ENCODE measurements at places on chromosomes 2 and 18.

DNA sequence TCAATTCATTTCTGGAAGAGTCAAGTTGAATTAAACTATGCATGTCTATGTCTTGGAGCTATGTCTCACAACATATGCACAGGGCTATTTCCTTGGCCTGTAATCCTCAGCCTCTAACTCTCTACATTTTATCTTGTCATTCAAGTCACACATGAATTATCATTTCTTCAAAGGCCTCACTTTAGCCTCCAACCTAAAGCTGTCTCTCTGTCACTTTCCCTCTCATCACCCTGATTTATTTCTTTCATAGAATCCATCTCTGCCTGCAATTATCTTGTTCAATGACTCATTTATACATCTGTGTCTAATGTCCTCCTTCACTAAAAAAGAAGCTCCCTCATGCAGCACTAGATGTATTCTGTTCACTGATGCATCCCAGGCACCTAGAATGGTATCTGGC, 614.2 kb upstream of the REG3G start:
- no peak for DNase-seq

- DNase-seq: no peak
These were observed 796.6 kb downstream of the ERBB4 start for GRCh38 chr2:211741966-211742365.

DNA sequence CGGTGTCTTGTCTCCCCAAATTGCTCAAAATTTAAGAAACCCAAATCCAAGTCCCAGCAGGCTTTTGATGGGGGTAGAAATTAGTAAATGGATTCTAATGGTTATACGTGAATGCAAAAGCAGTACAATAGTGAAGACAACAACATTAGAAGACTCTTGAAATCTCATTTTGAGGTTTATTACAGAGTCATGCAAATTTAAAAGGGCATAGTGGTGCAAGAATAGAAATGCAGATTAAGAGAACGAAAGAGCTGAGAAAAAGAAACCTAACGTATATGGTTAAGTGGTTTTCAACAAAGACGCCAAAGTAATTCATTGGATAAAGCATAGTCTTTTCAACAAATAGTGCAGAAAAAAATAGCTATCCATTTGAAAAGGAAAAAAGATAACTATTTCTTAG, 33.2 kb upstream of the CXXC1 start:
- no peak for DNase-seq

- DNase-seq: peak; percentile 25
These were observed 1.3 kb downstream of the EML6 start for GRCh38 chr2:54724560-54725342.

DNA sequence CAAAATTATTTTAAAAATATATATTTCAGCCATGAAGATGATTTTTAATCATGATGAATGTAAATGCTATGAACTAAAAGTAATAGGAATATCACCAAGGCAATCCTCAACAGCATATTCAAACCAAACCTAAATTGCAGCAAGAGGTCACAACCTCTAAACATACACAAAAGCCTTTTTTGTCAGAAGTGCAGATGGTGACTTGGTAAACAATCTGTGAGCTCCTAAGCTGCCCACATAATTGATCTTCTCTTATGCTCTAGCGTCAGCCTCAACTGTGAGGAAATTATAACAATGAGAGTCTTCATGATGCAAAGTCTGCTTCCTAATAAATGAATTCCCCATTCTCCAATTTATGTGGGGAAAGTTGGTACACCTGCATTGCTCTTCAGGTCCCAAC, 113.2 kb downstream of the TSN start:
- no peak for DNase-seq

- no peak for DNase-seq
These were observed 35.3 kb downstream of the CYP26B1 start for GRCh38 chr2:72112401-72112800.

- no peak for DNase-seq
These were observed 1098.0 kb upstream of the DDX18 start for GRCh38 chr2:116716444-116716843.

GRCh38 chr18:35776473-35776872, 194.9 kb downstream of the GALNT1 start:
- DNase-seq: no peak

GRCh38 chr2:134119117-134119712, 134.7 kb upstream of the MGAT5 start:
- no peak for DNase-seq

DNA sequence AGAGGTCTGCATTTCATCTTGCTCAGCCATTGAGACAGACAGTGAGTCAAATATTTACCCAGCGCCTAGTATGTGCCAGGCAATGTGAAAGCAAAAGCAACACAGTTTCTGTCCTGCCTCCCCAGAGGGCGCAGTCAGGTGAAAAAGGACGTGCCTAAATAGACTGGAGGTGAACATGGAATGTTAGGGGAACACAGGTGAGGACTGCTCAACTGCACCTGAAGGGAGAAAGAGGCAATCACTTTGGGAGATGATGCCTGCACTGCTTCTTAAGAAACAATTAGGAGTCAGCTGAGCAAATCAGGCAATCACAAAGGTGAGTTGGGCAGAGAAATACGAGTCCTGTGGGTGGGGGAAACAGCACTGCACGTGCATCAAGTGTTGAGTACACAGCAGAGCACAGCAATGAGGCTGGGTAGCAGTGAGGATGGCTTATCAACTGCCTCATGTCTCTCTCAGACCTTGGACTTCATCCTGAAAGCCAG, 218.3 kb upstream of the SMAD7 start:
- DNase-seq: no peak

DNA sequence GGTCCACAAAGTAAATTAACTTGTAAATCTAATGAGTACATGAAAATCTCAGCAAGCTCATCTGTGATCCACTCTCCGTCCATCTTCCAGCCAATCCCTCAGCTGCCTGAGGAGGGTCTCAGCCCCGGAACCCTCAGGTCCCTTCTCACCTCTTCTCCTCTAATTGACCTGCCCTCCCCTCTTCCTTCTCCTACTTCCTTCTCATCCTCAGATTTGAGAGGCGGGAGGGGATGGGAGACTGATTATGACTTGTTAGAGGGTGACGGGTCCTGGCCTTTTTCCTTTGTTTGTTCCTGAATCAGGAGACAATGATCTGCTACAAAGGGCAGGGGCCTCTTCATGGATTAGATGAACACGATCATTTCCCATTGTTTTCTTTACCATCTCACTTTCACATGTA, 80.1 kb downstream of the CYBRD1 start:
- DNase-seq: no peak

DNA sequence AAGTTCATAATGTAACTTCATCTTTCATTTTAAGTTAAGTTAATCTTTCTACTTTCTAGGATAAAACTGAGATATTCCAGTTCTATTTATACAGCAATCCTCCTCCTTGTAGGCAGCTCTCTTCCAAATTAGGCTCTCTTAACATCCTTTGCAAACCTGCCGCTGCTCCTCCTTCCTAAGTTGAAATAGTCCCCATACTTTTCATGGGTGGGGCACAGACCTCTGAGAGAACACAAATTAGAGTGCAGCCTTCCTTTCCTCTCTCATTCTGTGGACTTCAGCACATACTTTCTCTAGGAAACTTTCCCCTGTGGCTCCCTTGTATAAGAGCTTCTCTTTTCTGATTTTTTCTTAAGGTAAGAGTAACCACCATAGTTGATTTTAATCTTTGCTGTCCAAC, 28.3 kb downstream of the TWSG1 start:
- peak; percentile 56 for DNase-seq

DNA sequence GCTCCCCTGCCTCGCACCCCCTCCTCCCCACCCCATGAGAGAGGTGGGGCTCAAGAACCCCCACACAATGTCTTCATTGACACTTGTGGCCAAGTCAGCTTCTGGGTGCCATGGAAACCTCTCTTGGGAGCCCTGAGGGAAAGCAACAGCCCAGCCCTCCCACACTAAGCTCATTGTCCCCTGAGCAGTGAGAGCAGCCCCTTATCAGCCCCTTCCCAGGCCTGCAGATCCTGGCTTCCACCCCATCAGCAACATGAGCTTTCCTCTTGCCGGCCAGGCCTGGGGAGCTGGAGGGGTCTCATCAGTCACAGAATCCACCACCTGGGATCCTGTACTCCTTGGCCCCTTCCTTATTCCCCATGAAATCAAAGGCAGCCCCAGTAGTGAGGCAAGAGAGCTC, 107.8 kb upstream of the ST3GAL5 start:
- DNase-seq: no peak

GRCh38 chr2:154032220-154032619, 160.5 kb downstream of the GALNT13 start:
- no peak for DNase-seq

GRCh38 chr2:184532551-184532950, 65.8 kb upstream of the ZNF804A start:
- no peak for DNase-seq

GRCh38 chr2:127157651-127158485, 50.9 kb upstream of the BIN1 start:
- no peak for DNase-seq

- DNase-seq: no peak
These were observed 207.2 kb upstream of the SETBP1 start for GRCh38 chr18:44473394-44474066.

GRCh38 chr18:31645411-31645810, 39.0 kb downstream of the B4GALT6 start:
- no peak for DNase-seq

GRCh38 chr2:178530625-178531142, 50.4 kb downstream of the PLEKHA3 start:
- DNase-seq: no peak

DNA sequence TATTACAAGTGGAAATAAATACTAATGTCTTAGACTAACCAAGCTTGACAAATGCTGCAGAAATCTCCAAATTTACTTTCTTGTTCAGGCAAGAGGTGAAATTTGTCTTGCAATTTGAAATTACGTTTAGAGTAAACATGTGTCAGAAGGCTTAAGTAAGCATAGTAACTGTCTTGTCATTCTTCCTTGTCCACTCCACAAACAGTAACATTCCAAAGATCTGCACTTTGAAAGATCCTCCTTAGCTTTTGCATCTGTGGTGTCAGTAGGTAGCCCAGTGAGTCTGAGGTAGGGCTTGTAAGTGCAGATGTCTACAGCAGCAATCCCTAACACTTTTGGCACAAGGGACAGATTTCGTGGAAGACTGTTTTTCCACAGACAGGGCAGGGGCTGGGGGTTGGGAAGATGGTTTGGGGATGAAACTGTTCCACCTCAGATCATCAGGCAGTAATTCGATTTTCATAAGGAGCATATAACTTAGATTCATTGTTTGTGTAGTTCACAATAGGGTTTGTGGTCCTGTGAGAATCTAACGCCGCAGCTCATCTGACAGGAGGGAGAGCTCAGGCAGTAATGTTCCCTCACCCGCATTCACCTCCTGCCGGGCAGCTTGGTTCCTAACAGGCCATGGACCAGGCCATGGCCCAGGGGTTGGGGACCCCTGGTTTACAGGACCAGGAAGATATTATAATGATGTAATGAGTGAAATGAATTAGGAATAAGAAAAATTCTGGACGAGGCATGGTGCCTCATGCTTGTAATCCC, 18.6 kb downstream of the RASGRP3 start:
- no peak for DNase-seq

- DNase-seq: peak; percentile 80
These were observed 146.1 kb upstream of the DLX2 start for GRCh38 chr2:172248785-172249187.

DNA sequence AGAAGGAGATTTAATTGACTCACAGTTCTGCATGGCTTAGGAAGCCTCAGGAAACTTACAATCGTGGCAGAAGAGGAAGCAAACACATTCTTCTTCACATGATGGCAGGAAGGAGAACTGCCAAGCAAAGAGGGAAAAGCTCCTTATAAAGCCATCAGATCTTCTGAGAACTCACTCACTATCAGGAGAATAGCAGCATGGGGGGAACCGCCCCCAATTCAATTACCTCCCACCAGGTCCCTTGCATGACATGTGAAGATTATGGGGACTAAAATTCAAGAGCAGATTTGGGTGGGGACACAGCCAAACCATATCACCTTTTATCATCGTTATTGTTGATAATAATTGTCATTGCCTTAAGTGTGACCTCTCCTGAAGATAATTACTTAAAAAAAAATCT, 197.9 kb upstream of the SLC14A2 start:
- DNase-seq: no peak

DNA sequence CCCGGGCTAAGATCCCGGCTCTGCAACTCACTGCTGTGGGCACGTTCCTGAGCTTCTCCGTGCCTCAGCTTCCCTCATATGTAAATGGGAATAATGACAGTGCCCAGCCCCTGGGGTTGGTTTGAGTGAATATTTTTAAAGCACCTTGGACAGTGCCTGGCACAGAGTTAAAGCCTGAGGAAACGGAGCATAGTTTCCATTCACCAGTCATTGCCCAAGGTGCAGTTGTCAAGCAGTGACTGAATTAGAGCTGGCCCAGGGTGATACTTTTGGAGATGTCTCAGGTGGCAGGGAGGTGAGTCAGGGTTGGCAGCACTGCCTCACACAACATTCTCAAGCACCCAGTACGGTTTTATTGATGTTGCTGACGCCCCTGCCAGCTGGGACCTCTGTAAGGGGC, 12.2 kb downstream of the TMEM177 start:
- DNase-seq: no peak

GRCh38 chr18:80247393-80247841, at the start of gene PARD6G:
Gene PARD6G (minus strand): TSS chr18:80247514. CDS start chr18:80247348, 166 bp downstream.
- DNase-seq: peak; percentile 33

GRCh38 chr2:98580656-98581284, 27.5 kb downstream of the COA5 start:
- no peak for DNase-seq

GRCh38 chr2:159226059-159226461, 60.4 kb downstream of the WDSUB1 start:
- no peak for DNase-seq

GRCh38 chr18:13281406-13281805, 62.8 kb downstream of the LDLRAD4 start:
- no peak for DNase-seq
